ENCODE measurements at places on chromosomes 4 and X.

DNA sequence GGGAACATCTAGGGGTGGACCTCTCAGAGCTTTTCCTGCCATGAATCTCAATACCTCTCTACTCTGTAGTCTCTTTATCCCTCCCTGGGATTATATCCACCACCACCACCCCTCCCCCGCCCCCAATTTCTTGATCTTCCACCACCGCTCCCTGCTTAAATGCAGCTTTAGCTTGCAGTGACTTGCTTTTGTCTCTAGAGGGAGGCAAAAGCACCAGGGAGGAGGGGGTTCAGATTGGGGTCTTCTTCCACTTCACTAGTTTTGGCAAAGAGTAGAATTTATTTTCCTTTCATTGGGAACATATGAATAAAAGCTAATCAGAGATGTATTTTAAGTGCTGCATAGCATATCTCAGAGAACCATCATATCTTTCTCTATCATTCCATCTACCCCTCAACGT lies 5.5 kb downstream of the ARHGAP36 start:
- no peak for DNase-seq

DNA sequence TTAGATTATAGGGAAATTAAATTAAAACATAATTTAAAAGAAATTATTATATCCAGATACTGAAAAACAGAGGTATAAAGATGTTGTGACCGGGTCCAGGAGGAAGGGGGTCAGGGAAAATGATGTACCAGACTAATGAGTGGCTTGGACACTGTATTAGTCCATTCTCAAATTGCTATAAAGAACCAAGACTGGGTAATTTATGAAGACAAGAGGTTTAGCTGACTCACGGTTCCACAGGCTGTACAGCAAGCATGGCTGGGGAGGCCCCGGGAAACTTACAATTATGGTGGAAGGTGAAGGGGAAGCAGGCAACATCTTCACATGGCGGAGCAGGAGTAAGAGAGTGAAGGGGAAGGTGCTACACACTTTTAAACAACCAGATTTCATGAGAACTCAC lies 3.4 kb upstream of the FAM9B start:
- DNase-seq, result no peak

- DNase-seq, result peak; percentile 83
These were observed 5.5 kb downstream of the CAMK2D start for GRCh38 chr4:113756005-113756410.

DNA sequence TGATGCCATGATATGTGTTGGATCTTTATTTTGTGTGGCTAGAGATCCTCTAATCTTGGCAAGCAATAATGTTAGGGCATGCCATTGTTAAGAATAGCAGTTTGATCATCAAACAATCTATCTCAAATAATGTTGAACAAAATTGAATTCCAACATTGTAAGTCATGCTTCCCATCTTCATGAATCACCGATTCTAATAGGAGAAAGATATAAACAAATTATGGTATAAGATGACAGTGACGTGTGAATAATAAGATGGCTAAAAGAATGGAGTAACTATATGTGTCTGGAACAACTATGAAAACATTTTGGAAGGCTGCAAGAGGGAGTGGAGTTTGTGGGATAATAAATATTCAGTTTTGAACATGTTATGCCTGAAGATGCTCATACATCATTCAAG lies 208.4 kb downstream of the DTHD1 start:
- DNase-seq, result no peak

DNA sequence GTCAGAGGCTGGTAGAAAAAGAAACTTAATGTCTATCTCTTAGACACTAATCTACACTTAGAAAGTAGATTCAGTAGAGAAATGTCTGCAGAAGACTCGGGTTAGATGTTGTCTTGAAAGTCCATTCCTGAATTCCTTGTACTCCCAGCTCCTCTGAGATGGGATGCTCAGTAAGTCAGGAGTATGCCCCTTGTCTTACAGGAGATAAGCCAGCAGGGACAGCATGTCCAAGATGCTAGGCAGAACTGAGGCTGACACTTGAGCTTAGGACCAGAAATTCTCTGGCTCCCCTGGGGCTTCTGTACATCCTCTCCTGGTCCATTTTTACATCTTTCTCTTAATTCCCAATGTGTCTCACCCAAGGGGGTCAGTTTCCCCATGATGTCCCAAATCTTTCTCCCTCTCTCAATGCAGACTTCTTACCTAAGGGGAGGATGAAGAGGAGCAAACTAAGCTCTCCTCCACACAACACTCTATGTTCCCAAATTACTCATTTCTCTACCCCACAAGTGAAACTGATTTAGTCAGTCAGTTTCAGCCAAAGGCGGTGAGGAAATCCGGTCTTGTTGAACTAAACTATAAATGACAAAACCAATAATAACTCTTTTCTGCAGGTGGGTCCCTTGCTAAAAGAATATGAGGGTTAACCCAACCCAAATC lies 558.2 kb upstream of the DIPK2B start:
- DNase-seq, result peak; percentile 87
